ENCODE measurements at places on chromosomes 5 and 9.
A peak's percentile ranks its signal among the peaks of the same experiment; 100 is the strongest.

DNA sequence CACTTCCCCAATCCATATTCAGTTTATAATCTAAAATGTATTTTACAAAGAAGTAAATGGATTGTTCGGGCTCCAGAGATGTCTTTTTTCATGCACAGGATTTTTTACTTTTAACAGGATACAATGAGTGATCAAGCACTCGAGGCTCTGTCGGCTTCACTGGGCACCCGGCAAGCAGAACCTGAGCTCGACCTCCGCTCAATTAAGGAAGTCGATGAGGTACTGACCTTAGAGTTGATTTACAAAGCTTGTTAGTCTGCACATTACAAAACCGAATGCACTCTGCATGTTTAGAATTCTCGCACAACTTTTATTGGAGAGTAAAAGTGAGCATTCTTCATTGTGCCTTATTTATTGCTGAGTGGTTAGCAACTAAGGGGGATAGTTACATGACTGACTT lies 65.2 kb downstream of the ERAP1 start:
- DNase-seq: no peak

- DNase-seq: peak; percentile 26
These were observed 6.7 kb upstream of the WNT8A start for GRCh38 chr5:138077064-138077696.

DNA sequence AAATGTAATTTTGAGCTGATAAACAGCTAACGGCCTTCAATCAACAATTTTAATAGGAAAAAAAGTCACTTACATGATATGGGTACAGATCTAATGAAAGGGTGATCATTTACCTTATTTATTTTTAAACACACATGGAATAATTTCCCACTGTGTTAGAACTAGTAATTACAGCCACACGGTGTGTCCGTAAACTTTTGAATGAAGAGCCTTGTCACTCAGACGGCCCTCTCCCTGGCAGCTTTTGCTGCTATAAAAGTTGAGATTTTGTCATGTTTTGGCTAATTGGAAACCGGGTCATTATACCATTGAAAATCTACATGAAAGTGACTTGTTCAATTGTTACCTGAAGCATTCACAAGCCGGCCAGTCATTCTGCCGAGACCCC lies 15.7 kb downstream of the CFAP77 start:
- DNase-seq: no peak

GRCh38 chr5:139726248-139726647 lies 69.4 kb upstream of the PSD2 start:
- no peak for DNase-seq

DNA sequence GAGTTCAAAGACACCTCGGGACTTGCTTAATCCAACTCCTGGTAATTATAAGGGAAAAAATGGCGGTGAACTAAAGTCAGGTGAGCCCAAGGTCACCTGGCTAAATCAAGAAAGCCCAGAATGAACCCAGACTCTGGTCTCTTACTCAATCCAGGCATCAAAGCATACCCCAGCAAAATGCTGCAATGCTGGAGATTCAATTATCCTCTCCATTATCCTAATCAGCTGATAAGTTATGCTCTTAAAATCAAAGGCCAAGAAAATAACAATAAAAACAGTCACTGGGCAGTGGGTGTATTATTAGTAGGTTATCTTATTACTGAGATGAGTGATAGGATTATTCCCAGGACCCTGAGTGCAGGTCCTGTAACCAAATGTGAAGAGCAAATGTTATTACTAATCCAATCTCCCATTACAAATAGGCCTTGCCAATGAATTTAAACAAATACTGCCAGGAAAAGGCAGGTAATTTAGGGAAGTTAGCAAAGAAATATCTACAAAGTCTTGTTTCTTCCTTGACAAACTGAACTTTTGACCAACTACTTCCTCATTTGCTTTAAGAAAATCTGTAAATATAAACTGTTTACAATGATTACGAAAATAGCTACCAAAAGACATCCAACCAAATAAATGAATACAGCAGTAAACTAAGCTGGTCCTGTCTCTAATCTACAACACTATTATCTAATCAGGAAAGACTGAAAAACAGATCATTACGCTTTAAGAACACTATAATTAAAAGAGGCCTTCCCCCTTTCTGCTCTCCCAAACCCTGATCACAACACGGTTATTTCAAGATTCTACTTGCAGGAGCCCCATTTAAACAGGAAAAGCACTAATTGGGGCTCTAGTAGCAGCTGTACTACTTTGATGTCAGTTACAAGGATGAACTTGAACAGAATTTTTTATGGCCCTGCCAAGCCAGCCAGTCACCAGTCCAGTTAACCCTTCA lies 103.2 kb downstream of the MED27 start:
- DNase-seq: no peak

DNA sequence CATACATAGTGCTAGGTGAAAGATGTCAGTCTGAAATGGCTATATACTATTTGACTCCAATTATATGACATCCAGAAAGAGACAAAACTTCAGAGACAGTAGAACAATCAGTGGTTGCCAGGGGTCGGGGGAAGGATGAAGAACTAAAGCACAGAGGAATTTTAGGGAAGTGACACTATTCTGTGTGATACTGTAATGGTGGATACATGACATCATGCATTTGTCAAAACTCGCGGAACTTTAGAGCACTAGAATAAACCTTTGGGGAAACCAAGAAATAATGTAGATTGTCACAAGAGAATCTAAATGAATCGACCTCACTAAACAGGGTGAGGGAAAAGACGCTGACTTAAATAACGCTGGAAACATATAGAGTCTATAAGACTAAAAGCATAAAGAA lies 107.0 kb upstream of the RETREG1 start:
- no peak for DNase-seq

DNA sequence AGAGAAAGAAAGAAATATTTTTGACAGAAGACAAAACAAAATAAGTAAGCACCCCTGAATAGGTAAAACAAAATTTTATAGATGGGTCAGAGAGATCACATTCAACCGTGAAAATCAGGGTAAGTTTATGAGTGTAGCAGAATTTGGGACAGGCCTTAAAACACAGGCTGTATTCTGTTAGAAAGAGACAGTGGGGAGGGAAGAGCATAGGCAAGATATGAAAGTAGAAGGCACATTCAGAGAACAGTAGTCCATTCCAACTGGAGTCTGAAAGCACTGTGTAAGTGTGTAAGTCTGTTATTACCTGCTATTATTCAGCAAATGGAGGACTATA lies 38.6 kb downstream of the MRPS27 start:
- no peak for DNase-seq

DNA sequence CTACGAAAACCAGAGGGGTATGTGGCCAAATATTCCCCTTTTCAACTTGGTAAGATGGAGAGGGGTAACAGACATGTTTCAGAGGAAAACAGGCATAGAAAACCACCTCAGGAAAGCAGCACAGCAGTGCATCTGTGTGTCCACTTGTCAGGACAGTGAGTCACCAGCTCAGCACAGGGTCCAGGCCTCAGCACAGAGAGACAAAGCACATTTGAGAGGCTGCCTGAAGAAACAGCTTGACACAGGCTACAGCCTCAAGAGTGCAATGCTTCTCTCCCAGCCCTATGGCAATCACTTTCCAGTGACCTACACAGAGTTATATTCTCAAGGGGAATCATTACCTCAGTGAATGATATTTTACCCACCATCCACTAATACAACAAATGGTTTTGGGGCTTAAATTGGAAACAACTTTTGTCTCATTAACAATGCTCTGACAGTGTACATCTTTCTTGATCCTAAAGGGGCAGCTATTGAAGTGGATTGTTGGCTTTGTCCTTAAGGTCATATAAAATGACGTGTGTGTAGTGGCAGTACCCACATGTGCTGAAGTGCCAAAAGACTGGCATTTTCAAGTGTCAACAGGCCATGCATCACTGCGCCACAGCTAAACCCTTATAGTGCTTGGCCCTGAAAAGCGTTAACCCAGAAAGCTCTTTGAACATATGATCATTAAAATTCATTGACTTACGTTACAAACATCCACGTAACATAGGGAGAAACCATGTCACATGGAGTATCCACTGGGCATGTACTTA lies 46.4 kb downstream of the ERMP1 start:
- no peak for DNase-seq

GRCh38 chr5:128081111-128081851 lies 2.3 kb upstream of the SLC12A2 start:
- DNase-seq: no peak

- DNase-seq: no peak
These were observed 200.2 kb downstream of the SEMA6A start for GRCh38 chr5:116374434-116374852.

GRCh38 chr9:2016408-2017330 lies 1.5 kb downstream of the SMARCA2 start:
- peak; percentile 56 for DNase-seq

DNA sequence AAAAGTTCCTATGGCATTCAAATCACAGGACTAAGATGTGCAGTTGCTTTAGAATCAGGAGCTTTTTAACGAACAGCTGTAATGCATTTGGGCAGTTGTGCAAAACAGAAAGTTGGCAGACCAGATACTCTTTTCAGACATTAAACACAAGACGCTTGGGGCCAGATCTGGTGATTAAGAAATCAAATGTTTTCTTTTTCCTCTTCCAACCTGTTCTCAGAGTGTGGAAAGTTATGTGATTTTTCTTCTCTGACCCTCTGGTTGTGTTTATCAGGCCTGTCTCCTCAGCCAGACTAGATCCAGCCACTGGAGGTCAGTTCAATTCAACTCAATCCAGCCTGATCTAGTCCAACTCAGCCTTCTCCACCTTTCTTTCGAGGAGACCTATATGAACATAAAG lies 298.5 kb upstream of the PCSK5 start:
- DNase-seq: no peak

GRCh38 chr5:148414833-148415232 lies 31.1 kb downstream of the FBXO38 start:
- DNase-seq: no peak

GRCh38 chr5:104267320-104268015 lies 704.9 kb upstream of the NUDT12 start:
- no peak for DNase-seq

DNA sequence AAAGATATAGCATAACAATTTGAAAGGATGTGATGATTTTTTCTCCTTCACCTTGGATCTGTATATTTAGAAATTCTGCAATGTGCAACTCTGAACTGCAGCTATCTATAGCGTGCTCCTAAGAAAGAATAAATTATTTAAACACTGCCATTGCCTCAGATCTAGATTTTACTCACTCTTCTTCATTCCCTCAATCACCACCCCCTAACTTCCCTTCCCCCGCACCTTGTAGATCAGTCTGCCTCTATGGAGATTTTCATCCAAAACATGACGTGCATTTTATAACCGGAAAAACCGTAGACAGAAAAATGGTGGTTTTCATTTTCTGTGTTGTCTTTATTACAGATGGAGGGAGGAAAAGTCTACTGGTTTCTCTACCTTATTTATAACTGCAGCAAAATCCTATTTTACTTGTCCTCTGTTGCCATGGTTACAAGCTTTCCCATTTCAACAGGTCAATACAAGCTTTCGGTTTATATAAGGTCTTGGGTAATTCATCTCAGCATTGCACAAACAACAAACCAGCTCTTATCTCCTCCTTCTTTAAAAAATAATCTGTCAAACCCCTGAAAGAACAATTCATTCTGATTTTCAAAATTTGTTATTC lies 480.0 kb downstream of the TAF11L14 start:
- peak; percentile 1 for DNase-seq

DNA sequence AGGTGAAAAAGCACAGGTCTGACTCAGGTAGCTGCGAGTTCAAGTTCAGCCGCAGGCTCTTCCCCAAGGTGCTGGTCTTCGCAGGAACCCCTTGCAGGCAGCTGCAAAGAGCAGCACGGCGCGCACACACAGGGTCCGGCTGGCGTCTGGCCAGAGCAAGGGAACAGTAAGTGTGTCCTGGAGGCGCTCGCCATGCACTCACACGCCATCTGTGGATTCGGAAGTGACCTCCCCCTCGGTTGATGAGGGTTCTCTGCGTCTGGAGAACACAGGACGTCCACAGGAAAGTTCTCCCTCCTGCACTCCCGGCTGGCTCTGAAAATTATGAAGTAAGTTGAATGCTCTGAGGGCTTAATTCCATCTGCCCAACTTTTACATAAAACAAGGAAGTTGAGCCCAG lies 14.0 kb upstream of the EGFL7 start:
- no peak for DNase-seq

DNA sequence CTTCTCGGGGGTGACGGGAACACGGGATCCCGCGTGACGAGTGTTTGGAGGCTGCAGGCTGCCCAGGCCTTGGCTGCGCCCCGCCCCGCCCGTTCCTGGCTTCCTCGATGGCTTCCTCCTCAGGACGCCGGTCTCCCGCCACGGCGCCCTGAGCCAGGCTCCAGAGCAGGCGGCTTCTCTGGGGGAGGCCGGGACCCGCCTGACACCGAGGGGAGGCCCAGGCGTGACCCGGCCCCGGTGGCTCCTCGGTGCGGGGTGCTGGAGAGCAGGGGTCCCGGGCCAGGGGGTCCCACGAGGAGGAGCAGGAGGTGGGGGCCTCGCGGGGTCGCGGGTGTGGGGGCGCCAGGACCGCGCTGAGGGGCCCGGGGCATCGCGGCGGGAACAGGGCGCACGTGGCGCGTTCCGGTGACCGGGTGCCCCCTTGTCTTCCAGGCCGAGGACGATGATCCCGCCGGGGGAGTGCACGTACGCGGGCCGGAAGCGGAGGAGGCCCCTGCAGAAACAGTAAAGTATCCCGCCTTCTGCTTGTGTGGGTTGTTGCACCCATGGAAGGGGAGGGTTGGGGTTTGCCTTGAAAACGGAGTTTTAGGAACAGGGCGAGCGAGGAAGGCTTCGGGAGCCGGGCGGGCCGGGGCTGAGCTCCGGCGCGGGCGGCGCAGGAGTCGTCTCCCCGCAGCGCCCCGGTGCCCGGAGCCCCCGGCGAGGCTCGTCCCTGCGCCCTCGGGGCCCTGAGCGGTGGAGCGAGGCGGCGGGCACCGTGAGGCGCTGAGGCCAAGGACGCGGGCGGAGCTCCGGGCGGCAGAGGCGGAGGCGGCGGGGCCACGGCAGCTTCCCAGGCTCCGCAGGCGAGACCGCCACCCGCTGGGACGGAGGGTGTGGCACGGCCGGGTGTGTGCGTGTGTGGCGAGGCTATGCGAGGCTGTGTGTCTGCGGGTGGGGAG lies 22.2 kb downstream of the AHRR start:
- DNase-seq: no peak

GRCh38 chr9:124511426-124511840 lies 4.2 kb upstream of the NR5A1 start:
- DNase-seq: no peak

GRCh38 chr5:2660315-2660714 lies 91.2 kb downstream of the IRX2 start:
- no peak for DNase-seq

DNA sequence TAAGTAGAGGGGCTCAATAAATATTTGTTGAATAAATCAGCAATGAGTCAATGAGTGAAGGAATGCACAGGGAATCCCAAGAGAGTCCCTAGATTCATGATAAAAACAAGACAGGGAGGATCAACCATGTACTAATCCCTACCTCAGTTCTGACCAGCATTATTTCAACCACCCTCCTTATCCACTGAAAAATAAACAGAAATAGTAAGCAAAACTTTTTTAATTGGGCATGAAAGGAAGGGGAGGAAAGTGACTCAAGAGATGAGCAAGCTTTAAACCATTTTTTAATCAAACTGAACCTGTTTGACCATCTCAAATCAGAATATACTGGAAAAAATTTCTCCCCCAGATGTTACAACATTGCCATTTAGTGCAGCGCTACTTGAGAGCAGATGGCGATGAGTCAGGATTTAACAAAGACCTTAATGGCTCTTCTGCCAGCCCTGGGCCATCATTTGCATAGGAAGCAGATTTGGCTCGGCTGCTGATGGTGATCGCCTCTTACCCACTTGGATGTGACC lies 194.8 kb upstream of the SLC30A5 start:
- DNase-seq: no peak

- DNase-seq: no peak
These were observed 13.0 kb downstream of the CLPTM1L start for GRCh38 chr5:1331861-1332405.
